AG10803 (cell line): ENCODE measurements at places on chromosomes 16 and 17.
A peak's percentile ranks its signal among the peaks of the same experiment; 100 is the strongest.

- DNase-seq = no peak
Observed at GRCh38 chr17:55774846-55775271, 24.0 kb downstream of the PCTP start.

DNA sequence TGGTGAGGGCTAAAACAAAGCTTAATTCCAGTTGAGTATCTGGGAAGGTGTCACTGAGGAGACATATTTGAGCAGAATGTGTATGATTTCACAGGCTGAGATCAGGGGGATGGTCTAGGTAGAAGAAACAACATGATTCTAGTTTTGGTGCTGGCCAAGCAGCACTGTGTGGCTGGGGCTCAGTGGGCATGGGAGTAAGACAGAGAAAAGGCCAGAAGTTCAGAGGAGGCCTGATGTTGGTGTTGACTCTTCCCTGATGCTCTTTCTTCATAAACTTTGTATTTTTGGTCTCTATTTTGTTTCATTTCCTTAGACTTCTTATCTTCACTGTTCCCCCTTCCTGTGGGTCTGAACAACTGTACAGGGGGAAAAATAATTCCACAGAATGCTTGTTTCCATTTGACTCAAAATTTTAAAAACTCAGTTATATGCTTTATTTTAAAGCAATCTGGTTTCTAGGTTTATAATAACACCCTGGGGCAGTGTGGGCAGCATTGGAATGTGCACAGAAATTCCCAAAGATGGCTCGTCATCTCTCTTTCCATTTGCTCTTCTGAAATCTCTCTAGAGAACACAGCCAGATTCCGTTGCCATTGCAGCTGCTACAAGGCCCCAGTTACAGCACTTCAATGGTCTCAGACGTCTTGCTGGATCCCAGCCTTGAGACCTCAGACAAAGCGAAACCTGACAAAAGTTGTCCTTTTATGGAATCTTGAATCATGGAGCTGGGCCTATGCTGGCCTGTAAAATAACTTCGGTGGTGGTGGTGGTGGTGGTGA is 68.3 kb downstream of the SNX11 start:
- peak; percentile 65 for DNase-seq

DNA sequence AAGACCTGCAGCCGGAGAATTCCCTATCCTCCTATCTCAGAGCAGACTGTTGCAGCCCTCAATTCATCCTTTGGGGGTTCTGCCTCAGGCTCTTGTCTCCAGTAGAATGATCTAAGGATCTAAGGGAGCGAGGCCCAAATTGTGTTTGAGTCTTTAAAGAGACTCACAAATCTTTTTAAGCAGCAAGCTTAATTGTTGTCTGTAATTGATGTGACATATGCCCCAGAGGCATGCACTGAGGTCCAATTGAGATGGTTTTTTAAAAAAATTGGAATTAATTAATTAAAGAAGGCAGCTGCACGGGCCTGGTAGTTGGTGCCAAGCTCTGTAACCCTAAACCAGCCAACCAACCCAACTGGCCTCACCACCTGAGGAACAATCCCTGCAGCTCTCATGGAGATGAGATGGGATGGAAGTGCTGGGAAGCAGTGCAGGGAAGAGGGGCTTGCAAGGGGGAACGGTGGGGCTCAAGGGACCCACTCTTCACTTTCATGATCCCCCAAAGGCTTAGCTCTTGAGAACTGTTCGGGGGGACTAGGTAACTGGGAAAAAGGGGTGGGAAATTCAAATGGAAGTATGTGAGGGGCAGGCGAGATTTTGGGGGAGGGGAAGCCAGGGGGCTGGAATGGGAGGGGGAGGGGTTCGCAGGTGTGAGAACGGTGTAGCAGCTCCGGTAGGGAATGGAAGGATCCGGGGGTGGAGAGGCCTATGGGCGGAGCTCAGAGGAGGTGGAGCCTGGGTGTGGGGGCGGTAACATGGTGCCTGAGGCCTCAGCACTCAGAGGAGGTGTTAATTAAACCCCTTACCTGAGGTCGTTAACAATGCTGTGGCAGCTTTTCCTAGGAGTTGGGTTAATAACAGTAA is 9.2 kb upstream of the ZNF652 start:
- no peak for DNase-seq

DNA sequence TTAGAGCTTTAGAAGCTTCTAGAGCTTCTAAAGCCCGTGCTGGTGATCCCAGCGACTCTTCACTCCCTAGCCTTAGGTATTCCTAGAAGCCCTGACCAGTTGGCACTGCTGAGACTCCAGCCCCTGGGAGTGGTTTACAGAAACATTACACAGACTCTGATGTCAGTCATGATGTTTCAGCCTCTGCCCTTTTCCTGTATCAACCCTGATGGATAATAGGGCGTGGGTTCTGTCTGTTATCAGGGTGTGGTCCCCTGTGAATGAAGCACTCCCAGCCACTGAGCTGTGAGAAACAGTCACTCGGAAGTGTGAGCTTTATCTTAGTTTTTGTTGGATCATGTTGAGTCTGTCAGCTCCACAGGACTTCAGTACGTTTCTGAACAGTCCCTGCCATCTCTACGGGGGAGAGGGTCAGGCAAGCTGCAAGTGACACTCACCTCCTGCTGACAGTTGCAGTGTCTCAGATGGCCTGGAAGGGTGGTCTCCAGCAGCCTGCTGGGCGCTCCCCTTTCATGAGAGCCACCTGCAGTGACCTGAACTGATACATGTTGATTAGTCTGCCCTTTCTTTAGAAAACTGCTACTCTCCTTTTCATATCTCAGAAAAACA is 12.8 kb downstream of the GOSR2 start:
- DNase-seq = no peak

DNA sequence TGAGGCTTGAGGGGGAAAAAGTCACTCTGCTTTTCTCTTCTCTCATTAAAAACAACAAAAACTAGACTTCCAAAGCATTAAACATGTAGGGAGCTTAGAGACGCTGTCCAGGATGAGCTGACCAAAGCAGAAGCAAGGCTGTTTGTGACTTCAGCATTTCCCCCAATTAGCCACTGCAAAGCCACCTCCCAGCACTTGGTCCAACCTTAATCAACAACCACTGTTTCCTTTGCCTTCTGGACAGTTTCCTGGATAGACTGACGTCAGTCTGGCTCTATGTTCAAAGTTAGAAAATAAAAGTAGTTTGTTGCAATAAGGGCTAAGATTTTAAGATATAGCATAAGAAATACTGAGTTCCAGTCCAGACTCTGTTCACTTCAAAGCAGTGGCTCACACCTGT is 3.1 kb downstream of the TMEM231 start:
- no peak for DNase-seq

DNA sequence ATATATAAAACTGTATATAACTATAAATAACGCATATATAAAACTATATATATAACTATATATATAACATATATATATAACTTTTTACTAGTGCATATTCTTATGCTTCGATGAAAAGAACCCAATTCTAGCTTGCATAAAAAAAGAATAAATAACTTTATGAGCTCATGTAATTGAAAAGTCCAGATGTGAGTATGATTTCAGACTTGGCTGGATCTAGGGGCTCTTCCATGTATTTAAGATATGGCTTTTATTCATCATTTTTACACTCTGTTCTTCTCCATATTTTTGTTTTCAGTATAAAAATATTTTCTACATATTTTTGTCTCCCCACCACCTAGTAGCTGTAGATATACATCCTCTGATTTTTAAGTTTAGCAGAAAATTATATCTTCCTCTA is 417.5 kb downstream of the CDH11 start:
- DNase-seq = no peak

DNA sequence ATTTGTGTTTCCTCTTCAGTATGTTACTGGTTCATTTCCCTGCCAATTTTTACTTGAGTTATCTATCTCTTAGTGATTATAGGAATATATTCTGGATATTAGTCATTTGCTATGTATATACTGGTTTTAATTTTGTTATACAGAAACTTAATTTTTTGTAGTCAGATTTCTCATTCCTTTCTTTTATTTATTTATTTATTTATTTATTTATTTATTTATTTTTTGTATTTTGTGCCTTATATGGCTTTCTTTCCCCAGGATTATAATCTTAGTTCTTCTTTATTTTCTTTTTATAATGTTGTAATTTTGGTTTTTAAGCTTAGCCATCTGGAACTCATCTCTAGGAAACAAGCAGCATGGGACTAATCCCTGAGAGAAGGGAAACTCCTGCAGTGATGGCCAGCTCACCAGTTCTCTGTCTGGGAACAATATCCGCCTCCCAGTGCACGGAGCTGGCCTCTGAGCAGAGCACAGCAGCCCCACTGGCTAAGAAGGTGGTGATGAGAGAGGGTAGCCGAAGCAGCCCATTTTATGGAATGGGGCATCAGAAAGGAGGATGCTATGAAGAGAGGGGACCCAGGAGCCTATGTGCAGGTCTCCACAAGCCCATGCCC is 54.5 kb upstream of the ADORA2B start:
- no peak for DNase-seq

- DNase-seq = no peak
Observed at GRCh38 chr17:44314524-44314868, 6.1 kb downstream of the RUNDC3A start.

GRCh38 chr17:2374549-2375285 is 26.1 kb downstream of the MNT start:
- DNase-seq = no peak
